WERI-Rb-1 (cell line): ENCODE measurements at places on chromosomes 6 and 20.

DNA sequence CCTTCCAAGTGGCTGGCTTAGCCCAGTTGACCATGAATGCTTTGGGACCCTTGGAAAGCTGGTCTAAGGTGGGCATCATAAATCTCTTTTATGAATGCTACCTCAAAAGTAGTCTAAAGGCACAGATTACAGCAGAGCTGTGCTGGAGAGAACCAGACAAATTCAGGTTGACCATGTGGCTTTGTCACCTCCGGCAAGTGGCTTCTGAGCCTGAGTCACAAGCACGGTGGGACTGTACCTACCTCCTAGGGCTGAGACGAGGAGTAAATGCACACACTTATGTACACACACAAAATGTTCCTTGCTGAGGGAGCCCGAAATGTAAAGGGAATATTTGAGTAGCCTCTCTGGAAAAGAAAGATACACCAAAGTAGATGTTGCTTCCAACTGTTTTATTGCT, 155.9 kb downstream of the NFATC2 start:
- no peak for DNase-seq

DNA sequence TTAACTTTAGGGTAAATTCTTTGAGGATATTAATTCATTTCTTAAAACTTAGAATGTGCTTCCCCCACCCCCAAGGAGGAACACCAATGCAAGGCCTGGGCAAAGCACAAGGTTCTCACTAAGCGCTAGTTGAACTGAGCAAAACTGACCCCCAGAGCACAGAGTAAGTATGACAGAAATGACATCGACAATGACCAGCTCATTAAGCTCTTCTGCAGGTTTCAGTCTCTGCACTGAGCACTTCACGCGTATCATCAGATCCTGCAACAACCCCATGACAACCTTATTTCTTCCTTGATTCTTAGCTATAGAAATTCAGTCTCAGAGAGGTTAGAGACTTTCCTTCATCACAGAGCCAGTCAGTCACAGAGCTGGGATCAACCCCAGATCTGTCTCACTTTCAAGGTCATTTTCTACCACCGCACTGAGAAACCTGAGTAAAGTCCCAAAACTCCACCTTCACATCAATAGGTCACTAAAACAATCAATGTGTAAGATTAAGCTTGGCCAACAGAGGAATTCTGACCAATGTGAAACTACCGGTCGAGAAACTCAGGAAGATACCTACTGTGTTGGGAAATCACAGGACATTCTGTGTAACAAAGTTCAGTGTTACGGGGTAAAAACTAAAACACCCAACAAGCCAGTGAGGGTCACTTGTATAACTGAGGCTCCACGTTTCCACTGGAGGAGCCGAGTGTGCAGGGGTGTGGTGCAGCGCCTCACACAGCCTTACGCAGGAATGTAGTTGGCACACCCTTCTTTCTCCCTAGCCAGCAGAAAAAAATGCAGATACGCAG, 129.0 kb upstream of the FOXQ1 start:
- DNase-seq, result no peak

GRCh38 chr6:135592276-135592675, 94.7 kb upstream of the AHI1 start:
- no peak for DNase-seq

DNA sequence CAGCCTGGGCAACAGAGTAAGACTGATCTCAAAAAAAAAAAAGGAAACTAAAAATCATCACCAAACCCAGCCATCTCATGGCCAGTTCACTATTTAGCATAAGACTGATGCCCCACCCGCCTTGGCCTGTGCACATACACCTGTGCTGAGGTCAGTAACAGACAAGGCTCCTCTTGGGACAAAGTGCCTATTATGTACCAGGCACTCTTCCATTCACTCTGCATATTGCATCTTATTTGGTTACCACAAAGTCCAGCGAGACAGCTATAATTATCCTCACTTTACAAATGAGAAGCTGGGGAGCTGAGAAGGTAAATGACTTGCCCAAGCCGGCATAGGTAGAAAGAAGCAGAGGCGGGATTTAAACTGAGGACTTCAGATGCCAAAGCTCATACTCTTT, 3.8 kb downstream of the PTPRT start:
- no peak for DNase-seq

DNA sequence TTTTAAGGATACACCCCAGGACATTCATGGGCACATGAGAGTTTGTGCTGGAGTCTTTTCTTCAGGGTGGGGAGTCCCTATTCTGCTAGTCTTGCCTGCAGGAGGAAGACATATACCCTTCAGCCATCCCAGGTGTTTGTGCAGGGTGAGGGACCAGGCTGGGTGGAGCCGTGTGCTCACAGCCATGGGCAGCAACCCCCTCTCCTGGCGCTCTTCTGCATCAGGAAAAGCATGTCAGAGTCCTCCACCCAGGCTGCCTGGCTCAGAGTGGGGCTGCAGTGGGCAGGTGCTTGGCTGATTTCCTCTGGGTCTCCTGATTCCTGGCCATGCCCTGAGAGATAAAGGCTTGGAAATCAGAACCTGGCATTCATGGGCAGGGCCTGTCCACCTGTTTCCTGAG, 22.7 kb upstream of the MLN start:
- peak; percentile 62 for DNase-seq

GRCh38 chr6:106882138-106882537, 92.4 kb downstream of the CD24 start:
- DNase-seq, result no peak

- no peak for DNase-seq
Observed at GRCh38 chr6:47111685-47112084, 69.6 kb upstream of the ADGRF1 start.

GRCh38 chr6:139514819-139515218, 140.4 kb upstream of the CITED2 start:
- DNase-seq, result no peak

- DNase-seq, result no peak
Observed at GRCh38 chr6:7900621-7901020, 10.0 kb downstream of the TXNDC5 start.

DNA sequence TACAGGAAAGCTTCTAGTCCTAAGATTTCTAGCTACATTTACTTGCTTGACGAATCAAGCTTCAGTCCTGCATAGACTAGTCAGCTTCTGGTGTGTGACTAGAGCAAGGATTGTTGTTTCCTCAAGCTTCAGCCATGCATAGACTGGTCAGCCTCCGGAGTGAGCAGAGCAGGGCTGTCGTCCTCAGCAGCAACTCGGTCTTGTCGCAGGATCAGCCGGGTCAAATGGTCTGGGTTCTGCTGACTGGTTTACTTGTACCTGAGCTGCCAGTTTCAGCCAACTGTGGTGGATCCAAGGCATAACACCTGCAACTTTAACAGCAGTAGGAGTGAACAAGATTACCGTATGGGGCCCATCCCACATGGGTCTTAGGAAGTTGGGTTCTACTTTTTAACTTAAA, 10.8 kb upstream of the GMPR start:
- no peak for DNase-seq
